ENCODE measurements at places on chromosomes 3 and 15. TPM values are rescaled to one million over a fixed set of nuclear protein-coding genes. Genes with fewer than 3 reads are reported as not detected.

QRICH1 gene
- 43.9 TPM for total RNA-seq

CFAP91 gene
- total RNA-seq = 0.32 TPM

KIF9 gene
- total RNA-seq = 19.2 TPM

TLR9 gene
- not detected for total RNA-seq

CCDC80 gene
- total RNA-seq = 47.0 TPM

EAF2 gene
- total RNA-seq = 1.9 TPM

NR2E3 gene
- 0.09 TPM for total RNA-seq

TF gene
- 0.59 TPM for total RNA-seq

AGBL1 gene
- not detected for total RNA-seq

MEIS2 gene
- 9.8 TPM for total RNA-seq

CX3CR1 gene
- 0.04 TPM for total RNA-seq

TTC21A gene
- total RNA-seq = 1.2 TPM

All from A549 treated with dexamethasone at 1 μM for 4 hours (cell line).